ENCODE measurements at places on chromosomes 2 and 18. TPM values are rescaled to one million over a fixed set of nuclear protein-coding genes. Genes with fewer than 3 reads are reported as not detected.

Gene NYAP2
- total RNA-seq, result not detected

DNA sequence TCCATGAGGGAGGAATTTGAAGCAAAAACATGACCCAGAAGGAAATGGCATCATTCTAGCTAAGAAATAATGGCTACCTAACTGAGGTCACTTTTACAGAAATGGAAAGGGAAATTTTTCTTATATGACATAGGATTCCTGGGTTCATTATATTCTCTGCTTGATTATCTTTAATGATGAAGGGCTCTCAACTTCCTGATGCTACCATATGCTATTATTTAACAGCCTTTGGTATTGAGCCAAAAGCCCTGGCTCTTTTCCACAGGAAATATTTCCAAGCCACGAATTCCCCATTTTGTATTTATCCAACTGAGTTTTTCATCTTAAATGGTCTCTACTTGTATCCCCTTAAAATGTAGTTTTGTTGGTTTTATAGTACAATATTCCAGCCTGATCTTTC lies 63.2 kb upstream of the NPAS2 start:
- no peak for DNase-seq

Gene FAP
- 207 TPM for total RNA-seq

GRCh38 chr2:74206180-74206688 lies 7.8 kb downstream of the MTHFD2 start:
- peak; percentile 95 for DNase-seq

- no peak for DNase-seq
These were observed 455.6 kb upstream of the ACVR2A start for GRCh38 chr2:147389218-147389617.

GRCh38 chr2:10237392-10238321 lies 65.0 kb upstream of the HPCAL1 start:
- no peak for DNase-seq

Gene REEP1
- total RNA-seq, result under 0.01 TPM

Gene IL1RL1
- total RNA-seq, result 0.32 TPM

Gene UGT1A8
- total RNA-seq, result not detected

Gene CRYGA
- not detected for total RNA-seq

GRCh38 chr2:145777914-145778313 lies 1258.0 kb upstream of the ZEB2 start:
- no peak for DNase-seq

GRCh38 chr2:177393203-177393755 lies 706 bp downstream of the AGPS start:
- peak; percentile 22 for DNase-seq

Gene ASPRV1
- under 0.01 TPM for total RNA-seq

Gene REL
- 6.4 TPM for total RNA-seq

DNA sequence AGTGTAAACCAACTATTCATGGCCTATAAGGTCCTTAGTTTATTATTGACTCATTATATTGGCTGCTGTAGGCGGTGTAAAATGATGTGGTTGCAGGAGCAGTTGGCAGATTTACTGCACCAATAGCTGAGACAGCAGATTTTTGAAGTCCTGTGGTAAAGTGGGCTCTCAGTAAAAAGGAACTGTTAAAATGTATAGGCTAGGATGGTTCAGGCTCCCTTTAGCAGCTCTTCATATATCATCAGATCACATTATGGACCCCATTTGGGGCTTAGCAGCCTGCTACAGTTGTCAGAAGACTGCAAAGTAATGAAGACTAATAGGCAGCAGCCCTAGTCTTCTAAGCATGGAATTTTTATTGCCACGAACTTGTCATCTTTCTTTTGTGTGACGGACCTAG lies 27.8 kb downstream of the MTX2 start:
- peak; percentile 5 for DNase-seq

- DNase-seq, result peak; percentile 36
These were observed at the start of gene RNF152 for GRCh38 chr18:61892683-61893308. TSS of gene RNF152 (minus strand) at chr18:61893007. CDS start at chr18:61816463, 76,544 bp downstream.

DNA sequence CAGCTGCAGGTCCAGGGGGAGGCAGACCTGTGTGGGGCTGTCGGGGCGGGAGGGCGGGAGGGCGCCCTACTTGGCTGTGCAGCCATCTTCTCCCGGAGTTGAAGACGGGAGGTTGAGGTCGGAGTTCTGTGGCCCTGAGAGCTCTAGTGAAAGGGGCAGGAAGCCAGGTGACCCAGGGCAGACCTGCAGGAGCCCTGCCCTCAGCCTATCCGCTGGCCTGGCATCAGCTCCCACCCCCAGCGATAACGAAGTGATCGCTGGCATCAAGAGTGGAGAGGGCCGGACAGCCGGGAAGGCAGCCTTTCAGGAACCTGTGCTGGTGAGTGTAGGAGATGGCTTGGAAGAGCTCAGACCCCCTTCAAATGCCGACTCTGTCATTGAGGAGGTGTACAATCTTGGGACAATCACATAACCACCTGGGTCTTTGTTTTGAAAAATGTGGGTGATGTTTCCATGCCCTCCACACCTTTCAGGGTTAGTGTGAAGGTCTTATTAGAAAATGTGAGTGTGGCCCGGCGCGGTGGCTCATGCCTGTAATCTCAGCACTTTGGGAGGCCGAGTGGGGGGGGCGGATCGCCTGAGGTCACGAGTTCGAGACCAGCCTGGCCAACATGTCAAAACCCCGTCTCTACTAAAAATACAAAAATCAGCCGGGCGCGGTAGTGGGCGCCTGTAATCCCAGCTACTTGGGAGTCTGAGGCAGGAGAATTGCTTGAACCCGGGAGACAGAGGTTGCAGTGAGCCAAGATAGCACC lies 1.3 kb downstream of the ARHGEF4 start:
- DNase-seq, result no peak

Gene SLC5A7
- total RNA-seq, result not detected

GRCh38 chr2:192139813-192140212 lies 54.9 kb downstream of the TMEFF2 start:
- no peak for DNase-seq

Gene KIF5C
- total RNA-seq, result under 0.01 TPM

Gene CD8A
- total RNA-seq, result not detected

DNA sequence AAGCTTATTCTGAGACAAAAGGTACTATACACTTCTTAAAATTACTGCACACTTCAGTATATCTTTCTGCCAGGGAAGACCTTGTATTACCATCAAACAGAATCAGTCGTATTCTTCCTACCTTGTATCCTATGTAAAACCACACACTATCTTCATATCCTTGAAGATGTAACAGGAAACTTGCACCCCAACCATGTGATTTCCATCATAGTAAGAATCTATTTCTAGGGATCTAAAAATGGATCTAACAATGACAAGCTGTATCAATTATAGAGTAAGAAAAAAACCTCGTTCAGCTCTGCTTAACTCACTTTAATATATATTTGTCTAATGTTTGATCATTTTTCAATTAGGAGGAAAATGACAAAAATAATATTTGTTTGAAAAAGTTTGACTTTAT lies 60.2 kb downstream of the WDR75 start:
- DNase-seq, result no peak

Gene IRS1
- 33.2 TPM for total RNA-seq

GRCh38 chr18:37584952-37585695 lies 19.5 kb upstream of the CELF4 start:
- no peak for DNase-seq
